ENCODE measurements at places on chromosomes 3 and 15. TPM values are rescaled to one million over a fixed set of nuclear protein-coding genes. Genes with fewer than 3 reads are reported as not detected.

DNA sequence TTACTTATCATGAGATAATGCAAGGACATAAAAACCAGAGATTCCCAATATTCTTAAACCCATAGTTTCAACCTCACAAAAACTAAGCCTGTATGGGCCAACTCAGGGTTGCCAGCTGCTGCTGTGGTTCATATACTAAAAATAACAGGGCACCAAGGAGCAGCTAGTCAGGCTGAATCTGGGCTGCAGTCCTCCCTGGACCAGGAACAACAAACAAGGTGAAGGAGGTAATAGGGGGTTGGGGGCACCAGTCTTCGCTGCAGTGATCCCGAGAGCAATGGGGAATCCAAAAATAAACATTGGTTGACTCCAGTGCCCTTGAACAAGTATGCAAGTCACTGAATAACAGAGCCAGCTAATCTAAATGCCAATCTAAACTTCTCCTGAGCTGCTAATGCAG, 108.9 kb downstream of the MECOM start:
- DNase-seq = no peak

GRCh38 chr15:64691896-64692565, 83.4 kb downstream of the RBPMS2 start:
- no peak for DNase-seq

DNA sequence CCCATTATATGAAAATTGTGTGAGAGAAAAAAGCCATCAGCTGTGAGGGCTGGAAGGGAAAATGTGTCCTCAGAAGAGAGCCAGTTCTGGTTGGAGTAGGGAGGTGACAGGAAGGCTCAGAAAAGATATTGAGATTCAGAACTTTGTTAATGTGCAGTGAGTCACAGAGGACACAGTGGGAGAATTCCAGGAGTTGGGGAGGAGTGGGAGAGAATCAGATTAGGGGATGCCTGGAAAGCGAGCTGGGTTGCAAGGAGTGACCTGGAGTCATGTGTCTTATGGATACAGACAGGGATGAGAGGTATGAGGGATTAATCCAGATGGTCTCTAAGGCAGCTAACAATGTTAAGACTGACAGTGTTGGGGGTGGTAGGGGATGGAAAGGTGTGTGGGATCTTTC, 67.5 kb downstream of the CHST2 start:
- no peak for DNase-seq

- DNase-seq = no peak
These were observed 42.7 kb upstream of the GAP43 start for GRCh38 chr3:115580566-115580965.

- no peak for DNase-seq
These were observed 194.9 kb downstream of the FOXP1 start for GRCh38 chr3:71388535-71389120.

GRCh38 chr3:53547327-53547726, 52.9 kb downstream of the CACNA1D start:
- DNase-seq = no peak

DNA sequence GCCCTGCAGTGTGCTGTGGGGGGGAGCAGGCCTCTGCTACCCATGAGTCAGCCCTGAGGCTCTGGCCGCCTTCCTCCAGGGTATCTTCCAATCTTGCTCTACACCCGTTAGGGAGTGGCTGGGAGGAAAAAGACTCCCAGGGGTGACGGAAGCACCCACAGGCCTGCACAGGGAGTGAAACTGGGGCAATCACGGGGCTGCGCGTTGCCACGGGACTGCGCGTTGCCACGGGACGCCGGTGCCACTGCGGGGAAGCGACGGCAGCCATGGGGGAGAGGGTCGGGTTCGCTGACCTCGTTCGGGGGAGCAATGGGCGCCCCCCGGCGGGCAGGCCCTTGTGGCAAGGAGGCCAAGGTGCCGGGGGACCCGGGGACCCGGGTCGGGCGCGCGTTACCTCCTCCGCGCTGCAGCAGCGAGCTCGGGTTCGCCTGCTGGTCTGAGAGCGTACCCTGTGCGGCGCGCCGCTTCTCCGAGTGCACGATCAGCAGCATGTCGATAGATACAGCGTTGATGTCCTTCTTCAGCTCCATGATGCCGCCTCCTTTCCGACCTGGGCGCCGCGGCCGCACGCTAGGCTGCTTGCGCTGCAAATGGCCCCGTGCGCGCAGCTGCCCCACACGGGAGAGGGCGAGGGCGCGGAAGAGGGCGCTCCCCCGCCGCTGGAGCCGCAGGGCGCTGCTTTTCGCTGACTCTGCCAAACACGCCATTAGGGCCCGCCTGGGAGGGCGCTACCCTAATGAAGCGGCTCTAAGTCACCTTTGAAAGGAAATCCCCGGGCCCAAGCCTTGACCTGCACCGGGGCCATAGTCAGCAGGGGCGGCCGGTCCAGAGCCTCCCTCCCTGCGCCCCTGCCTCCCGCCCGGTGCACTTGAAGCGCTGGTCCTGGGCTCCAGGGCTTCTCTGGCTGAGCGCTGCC, at the start of gene KY:
Gene KY, minus strand, starts transcription at position 592 of the 916 bp plus-strand sequence. Its CDS starts 62 bp downstream, at position 530.
- peak; percentile 21 for DNase-seq

DNA sequence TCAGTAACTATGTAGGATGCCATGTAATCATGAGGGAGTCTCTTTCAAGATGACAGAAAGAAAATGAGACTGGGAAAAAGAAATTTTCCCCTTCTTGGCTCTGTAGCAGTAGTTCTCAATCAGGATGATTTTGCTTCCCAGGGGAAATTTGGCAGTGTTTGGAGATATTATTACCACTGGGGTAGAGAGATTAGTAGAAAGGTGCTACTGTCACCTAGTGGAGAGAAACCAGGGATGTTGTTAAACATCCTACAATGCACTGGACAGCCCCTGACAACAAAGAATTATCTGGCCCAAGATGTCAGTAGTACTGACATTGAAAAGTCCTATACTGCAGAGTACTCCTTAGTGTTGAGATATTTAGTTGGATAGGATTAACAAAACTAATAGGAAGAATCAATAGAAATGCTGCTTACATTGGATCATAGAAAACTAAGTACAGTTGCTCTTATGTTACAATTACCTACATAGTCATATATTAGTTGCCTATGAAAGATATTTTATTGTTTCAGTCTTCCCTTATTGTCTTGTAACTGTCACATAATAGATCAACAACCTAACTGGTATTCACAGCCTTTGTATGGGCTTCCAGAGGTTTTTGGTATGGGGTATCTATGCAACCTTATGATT, 433.3 kb downstream of the RAP2B start:
- no peak for DNase-seq

DNA sequence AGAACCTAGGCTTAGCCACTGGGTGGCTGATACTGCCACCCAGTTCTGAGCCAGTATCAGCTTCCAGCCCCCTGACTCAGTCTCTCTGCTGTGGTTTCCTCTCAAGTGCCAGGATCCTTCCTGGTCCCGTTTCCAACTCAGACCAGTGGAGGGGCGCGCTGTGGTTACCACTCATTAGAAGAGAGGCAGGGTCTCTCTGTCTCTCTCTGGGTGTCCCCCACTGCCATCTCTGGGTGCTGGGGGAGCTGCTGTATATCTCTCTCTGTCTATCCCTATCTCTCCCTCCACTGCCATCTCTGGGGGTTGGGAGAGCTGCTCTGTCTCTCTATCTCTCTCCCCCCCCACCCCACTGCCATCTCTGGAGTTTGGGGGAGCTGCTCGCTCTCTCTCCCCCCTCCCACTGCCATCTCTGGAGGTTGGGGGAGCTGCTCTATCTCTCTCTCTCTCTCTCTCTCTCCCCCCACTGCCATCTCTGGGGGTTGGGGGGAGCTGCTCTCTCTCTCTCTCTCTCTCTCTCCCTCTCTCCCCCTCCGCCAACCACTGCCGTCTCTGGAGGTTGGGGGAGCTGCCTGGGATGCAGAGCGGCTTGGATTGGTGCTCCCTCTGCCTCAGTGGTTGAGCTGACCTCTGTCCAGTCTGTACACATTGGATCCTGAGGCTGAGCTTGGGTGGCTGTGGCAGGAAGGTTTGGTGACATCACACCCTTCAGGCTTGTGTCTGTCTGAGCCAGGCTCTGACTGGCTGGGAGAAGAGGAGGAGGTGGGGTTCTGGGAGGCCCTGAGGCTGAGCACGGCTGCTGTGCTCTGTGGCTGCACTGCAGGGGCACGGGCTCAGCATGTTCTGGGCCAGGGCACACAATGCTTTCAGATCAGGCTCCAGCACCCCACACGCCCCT, 98.9 kb downstream of the APBA2 start:
- DNase-seq = peak; percentile 62

- no peak for DNase-seq
These were observed 54.4 kb downstream of the TPRA1 start for GRCh38 chr3:127535901-127536829.

- no peak for DNase-seq
These were observed 195.7 kb downstream of the OCA2 start for GRCh38 chr15:27903405-27903804.

The SLCO2A1 gene
- 61.7 TPM for polyA plus RNA-seq

All from right lung (tissue), 10 donors.